Left lung (tissue), 14 donors: ENCODE measurements at places on chromosomes 11 and 22. TPM values are rescaled to one million over a fixed set of nuclear protein-coding genes. Genes with fewer than 3 reads are reported as not detected.

LYVE1 gene
- 180 TPM for polyA plus RNA-seq

GRCh38 chr11:8035200-8035855, 45.7 kb upstream of the TUB start:
- no peak for DNase-seq

DNA sequence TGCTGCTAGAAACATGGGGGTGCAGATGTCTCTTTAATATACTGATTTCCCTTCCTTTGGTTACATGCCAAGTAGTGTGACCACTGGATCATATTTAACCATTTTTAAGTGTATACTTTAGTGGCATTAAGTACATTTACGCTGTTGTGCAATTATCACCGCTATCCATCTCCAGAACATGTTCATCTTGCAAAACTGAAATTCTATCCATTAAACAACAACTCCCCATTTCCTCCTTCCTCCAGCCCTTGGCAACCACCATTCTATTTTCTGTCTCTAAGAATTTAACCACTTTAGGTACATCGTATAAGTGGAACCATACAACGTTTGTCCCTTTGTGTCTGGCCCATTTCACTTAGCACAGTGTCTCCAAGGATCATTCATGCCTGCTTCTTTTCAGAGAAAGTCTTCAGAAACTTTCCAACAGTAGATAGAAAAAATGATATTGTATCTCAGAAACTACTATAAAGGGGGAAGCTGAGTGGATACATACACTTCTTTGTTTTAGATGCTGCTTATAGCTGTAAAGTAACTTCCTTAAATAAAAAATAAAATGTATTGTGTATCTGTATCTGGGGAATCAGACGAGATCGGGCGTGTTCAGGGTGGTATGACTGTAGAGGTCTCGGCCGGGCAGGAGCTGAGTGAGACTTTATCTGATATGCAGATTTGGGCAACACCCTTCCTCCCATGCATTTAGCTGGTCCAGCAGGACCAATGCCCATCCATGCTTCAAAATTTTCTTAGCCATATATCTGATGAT, 44.6 kb upstream of the ZBED5 start:
- DNase-seq: no peak

GRCh38 chr11:134660416-134660815, 248.4 kb upstream of the B3GAT1 start:
- DNase-seq: no peak
